ENCODE measurements at places on chromosomes 16 and 17. TPM values are rescaled to one million over a fixed set of nuclear protein-coding genes. Genes with fewer than 3 reads are reported as not detected.

CNTNAP4 gene
- polyA plus RNA-seq: not detected

RBL2 gene
- 328 TPM for polyA plus RNA-seq

NTHL1 gene
- polyA plus RNA-seq: 17.5 TPM

ZFHX3 gene
- polyA plus RNA-seq: 0.09 TPM

SLC4A1 gene
- not detected for polyA plus RNA-seq

PHOSPHO1 gene
- polyA plus RNA-seq: 0.46 TPM

ATP2A1 gene
- polyA plus RNA-seq: not detected
